ENCODE measurements at places on chromosomes 2 and 18.

- DNase-seq: no peak
Observed at GRCh38 chr2:27710640-27711430, 47.1 kb downstream of the SLC4A1AP start.

- no peak for DNase-seq
Observed at GRCh38 chr2:65919550-65920188, 487.3 kb upstream of the SPRED2 start.

DNA sequence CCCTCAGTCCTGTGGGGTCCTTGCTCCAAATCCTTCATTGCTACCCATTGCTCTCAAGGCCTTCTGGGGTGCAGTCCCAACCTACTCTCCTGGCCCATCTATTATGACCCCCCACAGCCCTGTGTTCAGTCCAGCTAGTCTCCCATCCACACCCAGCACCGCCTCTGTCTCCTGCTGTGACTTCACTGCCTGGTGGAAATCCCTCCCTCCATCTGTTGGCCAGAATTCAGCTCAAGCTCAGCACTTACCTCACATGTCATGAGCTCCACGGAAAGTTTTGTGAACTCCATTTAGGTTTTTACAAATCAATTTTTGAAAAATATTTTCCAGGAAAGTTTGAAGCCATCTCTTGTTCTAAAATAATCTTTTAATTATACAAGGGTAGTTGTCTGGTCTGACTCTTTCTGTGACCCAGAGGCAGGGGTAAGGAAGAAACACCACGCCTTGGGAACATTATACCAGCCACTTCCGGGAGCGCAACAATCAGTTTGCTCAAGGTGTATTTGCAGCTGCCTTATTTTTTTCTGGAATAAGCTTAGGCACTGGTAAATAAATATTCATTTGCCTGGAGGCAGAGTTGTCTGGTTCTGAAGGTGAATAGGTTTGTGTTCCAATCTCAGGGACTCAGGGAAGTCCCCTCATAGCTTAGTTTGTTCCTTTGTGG lies 110.8 kb downstream of the VIT start:
- DNase-seq: no peak

GRCh38 chr2:19860022-19860421 lies 41.8 kb downstream of the TTC32 start:
- no peak for DNase-seq

DNA sequence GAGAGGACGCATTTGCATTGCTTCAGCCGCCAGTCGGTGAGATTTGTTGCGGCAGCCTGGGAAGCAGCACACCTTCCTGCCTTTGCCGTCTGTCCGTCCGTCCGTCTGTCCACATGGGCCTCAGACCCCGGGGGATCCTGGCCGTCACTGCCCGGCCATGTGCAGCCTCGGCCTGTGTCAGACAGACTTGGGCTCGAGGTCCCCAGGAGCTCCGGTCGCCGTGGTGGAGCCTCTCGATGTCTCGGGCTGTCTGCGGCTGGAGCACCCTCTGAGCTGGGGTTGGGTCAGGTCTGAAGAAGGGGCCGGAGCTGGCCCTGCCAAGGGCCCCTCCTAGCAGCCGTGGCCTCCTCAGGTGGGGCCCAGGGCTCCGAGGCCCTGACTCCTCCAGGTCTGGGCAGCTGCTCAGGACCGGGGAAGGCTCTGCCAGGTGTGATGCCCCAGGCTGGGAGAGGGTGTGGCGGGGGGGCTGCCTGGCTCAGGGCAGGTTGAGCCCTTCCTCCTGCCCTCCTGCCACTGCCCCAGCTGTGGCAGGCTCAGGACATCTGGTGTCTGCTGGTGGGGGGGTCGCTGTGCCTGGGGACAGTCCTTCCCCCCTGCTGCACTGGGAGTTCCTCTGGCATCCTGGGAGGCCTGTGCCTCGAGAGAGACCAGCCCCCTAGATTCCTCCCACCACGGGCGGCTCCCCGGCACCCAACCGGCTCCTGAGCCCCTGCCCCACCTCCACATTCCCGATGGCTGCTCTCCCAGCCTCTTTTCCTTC lies 11.8 kb downstream of the NEU4 start:
- DNase-seq: no peak

DNA sequence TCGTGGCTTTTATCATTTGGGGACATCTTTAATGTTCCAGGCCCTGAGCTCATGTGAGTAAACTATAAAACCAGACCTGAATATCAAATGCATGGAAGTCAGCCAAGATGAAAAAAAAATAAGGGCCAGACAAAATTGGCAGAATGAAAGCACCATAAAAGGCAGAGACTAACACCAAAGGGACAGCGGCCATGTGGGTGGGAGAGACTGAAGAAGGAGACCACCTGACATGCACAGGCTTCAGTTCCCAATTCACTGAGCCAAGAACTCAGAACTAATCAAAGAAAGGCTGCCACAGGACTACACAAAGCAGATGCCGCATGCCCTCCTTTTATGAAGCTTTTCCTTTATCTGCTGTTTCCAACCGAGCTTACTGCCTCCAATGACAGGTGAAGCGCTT lies 267.1 kb downstream of the RAD51AP2 start:
- DNase-seq: no peak

- DNase-seq: no peak
Observed at GRCh38 chr18:53701697-53702096, 522.8 kb downstream of the MBD2 start.

GRCh38 chr2:117794668-117795067 lies 19.8 kb upstream of the DDX18 start:
- DNase-seq: no peak

- no peak for DNase-seq
Observed at GRCh38 chr2:109066917-109067597, 61.9 kb upstream of the SH3RF3 start.

GRCh38 chr2:186605041-186605440 lies 15.2 kb downstream of the ITGAV start:
- no peak for DNase-seq

DNA sequence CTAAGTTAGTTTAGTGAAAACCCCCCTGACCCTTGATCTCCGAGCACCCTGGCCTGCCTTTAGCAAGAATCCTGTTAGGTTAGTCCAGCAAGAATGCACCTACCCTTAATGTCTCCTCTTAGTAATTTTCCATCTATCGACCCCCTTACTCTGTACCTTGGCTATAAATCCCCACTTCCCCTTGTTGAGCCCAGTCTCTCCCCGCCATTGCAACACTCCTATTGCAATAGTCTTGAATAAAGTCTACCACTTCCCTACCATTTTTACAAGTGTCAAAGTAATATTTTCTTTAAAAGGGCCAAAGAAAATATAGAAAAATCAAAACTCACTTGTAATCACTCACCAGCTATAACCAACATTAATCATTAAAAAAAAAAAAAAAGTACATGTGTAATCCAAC lies 4.2 kb upstream of the ZBTB7C start:
- DNase-seq: no peak

DNA sequence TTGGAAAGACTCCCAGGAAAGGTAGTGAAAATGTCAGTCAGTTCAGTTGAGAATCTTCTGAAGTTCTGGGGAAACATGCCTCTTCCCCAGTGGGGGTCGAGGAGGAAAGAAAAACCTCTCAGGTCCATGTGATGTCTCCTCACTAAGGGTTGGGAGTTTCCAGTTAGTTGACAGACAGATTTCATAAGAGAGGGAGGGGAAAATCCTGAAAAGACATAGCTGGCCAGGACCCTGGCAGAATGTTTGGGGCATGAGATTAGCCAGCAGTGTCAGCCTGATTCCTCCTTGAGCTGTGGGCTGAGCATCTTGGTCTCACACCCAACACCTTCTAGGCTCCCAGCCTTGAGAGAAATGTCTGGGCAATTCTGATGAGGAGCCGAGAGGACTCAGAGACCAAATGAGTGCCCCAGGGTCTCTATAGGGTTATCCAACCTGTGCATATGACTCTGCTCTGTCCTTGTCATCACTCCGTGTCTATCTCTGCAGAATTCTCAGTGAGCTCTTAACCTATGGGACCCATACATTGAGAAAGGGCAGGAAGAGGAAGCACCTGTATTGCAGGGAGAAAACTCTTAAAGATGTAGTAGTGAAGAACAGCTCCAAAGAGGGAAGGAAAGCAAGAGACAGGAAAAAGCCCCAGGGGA lies 13.9 kb downstream of the BMP10 start:
- no peak for DNase-seq

DNA sequence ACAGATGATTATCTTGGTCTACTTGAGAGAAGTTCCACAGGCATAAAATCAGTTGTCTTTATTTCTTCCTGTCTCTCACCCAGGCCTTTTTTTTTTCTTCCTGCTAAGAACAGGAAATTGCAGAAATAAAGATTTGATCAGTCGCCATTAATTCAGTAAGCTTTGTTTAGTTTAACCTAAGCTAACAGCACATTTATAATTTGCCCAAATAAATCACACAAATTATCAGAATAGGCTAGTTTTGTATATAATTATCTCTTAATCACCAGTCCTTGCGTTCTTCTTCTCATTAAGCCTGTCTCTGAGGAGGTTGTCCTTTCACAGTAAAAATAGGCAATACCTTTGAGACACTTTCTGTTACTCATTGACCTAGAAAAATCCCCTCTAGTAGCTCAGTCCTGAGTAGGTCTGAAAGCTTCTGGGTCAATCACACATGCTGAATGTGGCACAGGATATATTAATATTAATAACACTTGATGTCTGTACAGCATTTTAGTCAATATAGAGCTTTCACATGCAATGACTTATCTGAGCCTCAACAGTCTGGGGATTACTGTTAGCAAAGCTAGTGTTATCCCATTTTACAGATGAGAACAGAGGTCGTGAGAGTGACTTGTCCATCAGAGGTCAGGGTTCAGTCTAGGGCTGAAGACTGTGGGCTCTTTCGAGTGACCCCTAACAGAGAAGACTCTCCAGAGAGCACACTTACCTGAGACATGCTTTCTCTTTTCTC lies 11.2 kb upstream of the STK17B start:
- DNase-seq: no peak

DNA sequence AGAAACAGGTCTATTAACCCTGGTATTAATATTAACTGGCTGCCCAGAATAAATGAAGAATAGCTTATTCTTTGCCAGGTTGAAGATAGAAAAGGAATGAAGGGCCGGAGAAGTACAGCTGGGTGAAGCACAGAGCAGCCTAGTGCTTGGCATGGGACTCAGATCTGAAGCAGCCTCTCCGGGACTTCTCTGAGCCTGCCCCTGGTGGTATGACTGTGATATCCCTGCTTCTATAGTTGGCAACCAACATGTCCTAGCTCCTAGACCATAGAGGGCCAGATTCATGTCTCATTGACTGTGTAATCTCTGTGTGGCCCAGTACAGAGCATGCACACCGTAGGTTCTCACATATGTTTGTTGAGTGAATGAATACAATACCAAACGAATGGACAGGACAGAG lies 107.8 kb downstream of the MSH2 start:
- no peak for DNase-seq

- no peak for DNase-seq
Observed at GRCh38 chr2:26982102-26982742, 11.8 kb downstream of the MAPRE3 start.

DNA sequence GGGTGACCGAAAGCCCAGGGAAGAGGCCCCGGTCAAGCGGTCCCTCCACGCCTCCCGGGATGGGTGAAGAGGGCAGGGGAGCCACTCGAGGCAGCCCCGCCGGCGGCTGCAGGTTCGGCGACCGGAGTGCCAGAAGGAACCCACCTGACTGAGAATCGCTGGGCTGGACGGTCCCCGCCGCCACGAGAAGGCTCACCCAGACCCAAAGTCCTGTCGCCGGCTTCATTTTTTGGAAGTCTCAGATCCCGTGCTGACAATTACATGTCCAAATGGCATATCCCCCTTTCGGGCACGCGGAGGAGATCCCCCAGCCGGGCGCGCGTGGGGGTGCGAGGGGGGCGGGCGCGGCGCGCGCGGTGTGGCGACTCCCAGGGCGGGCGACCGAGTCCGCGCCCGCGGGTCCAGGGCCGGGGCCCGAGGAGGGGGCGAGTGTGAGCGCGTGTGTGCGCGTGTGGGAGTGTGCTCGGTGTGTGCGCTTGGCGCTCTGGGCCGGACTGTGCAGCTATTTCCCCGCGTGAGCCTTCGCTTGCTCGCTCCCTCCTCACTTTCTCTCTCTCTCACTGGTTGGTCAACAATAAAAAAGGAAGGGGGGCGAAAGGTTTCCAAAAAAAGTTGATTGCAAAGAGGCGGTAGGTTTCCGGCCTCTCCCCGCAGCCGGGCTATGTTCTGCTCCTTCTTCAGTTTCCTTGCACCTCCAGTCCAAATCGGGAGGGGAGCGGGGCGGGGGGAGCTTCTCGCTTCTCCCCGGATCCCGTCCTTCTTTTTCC lies at the start of gene ERBB4:
Gene ERBB4 (minus strand): TSS at position 498 of the 767 bp plus-strand sequence. CDS start 272 bp downstream, at position 226.
- no peak for DNase-seq

DNA sequence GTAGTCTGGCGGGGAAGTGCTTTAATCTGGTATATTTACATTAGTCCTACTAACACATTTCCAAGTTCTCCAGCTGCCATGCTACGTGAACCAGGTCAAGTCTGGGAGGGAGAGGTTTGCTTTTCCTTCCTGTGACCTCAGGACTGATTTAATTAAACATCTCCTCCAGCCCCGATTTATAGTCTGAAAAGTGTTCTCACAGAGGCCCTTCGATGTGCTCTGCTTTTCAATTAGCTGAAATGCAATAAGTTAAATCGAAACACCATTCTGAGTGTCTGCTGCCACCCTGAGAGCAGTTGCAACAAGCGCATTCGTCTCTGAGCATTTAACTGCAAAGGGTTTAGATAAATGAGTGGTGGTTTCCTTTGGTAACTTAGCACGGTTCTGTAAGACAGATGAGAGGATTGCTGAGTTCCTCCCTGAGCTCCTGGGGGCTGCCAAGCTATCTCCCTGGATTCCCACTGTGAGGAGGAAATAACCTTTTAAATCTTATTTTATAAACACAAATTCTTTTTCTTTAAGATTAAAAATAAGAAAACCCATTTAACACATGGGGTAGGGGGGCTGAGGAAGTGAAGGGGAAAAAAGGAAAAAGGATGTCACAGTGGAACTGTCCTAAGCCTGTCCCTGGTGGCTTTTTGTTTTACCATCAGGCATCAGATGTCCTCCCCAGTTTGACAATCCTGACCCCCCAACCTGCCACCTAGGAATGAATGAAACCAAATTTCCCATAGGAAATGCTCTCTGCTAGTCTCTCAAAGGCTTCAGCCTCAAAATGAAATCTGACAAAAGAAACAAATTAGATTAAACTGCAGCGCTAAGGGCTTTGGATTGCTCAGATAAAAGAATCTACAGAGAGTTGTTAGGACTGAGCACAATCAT lies 56.5 kb upstream of the CREB1 start:
- no peak for DNase-seq

GRCh38 chr2:84801811-84802210 lies 79.1 kb downstream of the TRABD2A start:
- DNase-seq: no peak

DNA sequence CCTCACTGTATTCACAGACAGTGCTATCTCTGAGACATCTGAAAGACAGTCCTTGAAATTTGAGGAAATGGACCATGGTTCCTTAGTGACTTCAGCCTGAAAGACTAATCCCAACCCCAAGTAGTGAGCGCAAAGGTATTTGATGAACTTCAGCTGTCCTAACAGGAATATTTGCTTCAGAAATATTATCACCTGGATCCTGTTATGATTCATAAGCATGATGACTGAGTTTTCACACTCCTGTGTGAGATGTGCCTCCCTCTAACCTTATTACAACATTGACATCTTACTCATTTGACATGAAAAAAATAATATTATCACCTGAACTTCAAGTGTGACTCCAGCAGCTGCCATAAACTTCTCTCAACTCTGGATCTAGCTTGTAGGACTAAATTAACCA lies 11.6 kb upstream of the MRPL19 start:
- DNase-seq: no peak
